ENCODE measurements at places on chromosomes 7 and 10.

DNA sequence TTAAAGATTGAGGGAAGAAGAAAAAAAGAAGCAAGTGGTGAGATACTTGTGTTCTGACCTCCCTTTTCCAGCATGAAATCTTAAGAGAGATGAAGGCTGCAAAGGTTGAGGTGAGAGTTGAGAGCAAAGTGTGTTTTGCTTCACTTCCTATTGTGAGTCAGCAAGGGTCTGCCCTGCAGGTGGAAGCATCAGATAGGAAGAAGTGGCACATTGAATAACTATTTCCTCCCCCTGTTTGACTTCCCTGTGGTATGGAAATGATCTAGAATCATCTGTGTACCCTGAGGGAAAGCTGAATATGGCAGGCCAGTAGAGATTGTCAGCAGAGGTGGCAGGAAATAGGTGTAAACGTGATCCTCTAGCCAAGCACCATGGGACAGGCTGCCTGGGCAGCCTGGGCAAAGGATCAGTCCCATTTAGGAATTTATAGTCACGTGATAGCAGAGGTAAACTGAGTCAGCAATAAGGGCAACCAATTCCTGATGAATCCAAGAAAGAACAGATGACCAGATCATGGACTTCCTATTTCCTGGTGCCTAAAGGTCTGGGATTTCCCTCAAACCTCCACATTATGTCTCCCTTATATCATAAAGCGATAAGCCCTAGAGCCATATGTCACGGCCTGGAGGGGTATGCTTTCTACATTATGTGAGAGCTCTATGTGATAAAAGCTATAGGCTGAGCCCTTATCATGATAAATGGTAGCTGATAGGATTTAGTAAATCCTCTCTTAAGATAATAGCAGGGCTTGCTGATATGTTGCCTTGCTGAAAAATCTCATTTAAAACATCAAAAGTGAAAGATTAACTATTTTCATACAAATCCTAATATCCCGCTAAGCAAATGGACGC, 287.0 kb downstream of the MDFIC start:
- DNase-seq, result no peak

DNA sequence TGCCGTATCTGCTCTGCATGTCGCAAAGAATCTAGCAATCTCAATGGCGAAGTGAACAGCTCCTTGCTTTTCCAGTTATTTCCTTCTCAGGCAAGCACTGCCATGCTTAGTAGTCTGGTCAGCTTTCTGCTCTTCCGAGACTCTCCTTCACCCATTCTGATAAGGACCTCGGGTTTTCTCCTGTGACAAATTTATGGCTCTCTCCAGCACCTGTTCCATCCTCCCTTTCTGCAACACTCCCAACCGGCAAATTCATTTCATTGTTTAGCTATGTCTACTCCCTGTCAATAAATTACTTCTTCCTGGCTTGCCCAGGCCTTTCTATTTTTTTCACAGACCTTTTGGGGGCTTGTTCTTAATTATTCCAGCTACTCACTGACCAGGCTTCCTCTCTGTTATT, 252.6 kb downstream of the SORCS3 start:
- no peak for DNase-seq

GRCh38 chr10:94416896-94417295, 14.6 kb downstream of the TBC1D12 start:
- no peak for DNase-seq

GRCh38 chr10:119112056-119112455, 8.1 kb downstream of the DENND10 start:
- no peak for DNase-seq

DNA sequence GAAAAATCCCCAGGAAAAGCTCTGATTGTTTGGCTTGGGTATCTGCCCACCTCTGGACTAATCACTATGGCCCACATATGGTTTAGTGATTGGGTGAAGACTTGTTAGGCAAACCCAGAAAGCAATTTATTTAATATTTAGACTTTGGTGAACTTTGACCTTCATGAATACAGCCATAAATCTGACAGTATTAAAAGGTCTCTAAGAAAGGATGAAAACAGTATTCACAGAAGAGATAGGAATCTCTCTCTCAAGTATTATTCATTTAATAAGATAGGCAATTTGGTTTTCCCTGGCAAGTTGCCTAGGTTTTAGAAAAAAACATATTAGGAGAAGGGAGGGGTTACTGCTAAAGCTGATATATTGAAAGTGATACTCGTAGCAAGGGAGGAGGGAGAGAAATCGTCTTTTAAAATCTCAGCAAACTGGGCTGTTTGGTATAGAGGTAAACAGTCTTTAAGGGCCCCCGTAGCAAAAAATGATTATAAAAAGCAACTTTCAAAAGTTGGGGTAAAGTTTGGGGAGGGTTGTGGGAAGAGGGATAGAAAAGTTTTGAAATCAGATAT, 57.1 kb downstream of the LSMEM1 start:
- DNase-seq, result no peak

GRCh38 chr10:49240946-49241345, 52.8 kb upstream of the TMEM273 start:
- no peak for DNase-seq

DNA sequence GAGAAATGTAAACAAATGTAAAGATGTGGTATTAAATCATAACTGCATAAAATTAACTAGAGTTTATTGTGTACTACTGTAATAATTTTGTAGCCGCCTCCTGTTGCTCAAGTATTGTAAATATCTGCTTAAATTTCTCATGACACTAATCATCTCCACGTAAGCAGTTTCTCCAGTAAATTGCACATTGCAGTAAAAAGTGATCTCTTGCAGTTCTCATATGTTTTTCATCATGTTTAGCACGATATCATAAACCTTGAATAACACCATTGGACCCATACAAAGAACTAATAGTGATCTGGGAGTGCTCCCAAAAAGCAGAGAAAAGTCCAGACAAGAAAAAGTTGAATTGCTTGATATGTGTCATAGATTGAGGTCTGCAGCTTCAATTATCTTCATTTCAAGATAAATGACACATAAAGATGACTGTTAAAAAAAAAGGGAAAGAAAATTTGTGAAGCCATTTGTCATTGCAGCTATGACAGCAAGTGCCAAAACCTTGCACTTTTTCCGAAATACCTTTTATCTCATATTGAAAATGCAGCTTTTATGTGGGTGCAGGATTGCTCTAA, 15.3 kb downstream of the LIPA start:
- DNase-seq, result no peak

DNA sequence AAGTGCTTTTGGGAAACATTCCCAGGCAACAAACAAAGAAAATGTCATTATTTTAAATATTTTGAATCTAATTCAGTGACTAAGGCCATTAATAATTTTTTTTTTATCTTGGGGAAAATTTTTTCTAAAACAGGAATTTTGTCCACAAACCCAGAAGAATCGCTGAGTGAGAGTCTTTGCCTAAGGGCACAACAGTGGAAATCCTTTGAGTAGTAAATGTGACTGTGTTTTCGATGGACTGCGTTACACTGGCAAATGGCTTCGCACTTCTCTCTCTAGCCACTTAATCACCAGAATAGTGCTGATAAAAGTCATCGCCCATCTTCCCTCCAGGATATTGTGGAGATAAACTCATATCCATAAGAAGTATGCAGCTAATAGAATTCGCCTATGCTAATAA, 430.3 kb upstream of the AKR1E2 start:
- DNase-seq, result no peak

- DNase-seq, result no peak
Observed at GRCh38 chr10:116272440-116273283, at the start of gene GFRA1. Gene GFRA1 (minus strand): TSS chr10:116273206. CDS start chr10:116272029, 1,177 bp downstream.

DNA sequence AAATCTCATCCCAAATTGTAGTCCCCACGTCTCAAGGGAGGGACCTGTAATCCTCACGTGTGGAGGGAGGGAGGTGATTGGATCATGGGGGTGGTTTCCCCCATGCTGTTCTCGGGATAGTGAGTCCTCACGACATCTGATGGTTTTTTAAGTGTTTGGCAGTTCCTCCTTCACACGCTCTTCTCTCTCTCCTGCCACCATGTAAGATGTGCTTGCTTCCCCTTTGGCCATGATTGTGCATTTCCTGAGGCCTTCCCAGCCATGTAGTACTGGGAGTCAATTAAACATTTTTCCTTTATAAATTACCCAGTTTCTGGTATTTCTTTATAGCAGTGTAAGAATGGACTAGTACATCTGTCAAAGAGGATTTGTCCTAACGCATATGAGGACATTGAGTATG, 59.5 kb downstream of the RGS10 start:
- DNase-seq, result no peak
